ENCODE measurements at places on chromosomes 4 and X.

- DNase-seq = no peak
Measured at GRCh38 chr4:176753049-176753448, 39.7 kb downstream of the VEGFC start.

- DNase-seq = no peak
Measured at GRCh38 chrX:131216828-131217227, 72.3 kb downstream of the IGSF1 start.

GRCh38 chrX:118989886-118990285 lies 15.5 kb downstream of the LONRF3 start:
- DNase-seq = no peak

- DNase-seq = no peak
Measured at GRCh38 chr4:134200811-134201215, 776 bp downstream of the PABPC4L start.

GRCh38 chr4:54118850-54119589 lies 19.1 kb downstream of the GSX2 start:
- DNase-seq = no peak

GRCh38 chr4:168162604-168163003 lies 70.3 kb downstream of the ANXA10 start:
- no peak for DNase-seq

DNA sequence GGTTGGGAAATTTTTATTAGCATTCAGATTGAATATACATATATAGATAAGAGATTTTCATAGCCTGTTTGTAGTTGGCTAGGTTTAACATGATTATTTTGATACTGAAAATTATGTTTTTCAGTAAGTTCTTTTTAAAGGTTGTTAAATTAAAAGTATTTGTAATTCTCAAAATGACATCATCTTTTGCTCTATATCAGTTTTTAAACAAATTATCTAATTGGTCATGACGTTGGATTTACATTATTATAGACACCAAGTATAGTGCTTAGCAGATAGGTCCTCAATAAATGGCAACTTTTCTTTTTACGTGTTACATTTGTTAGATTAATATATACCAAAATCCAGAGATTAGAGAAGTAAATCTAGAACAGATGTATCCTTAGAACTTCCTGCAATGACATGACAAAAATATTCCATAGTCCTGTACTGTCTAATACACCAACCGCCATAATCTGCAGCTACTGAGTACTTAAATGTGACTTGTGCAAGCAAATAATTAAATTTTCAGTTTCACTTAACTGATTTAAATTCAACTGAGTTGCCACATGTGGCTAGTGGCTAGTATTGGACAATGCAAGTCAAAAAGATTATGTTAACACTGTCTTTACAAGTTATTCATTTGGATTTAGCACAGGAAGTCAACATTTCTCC lies 1613.1 kb upstream of the TENM3 start:
- no peak for DNase-seq

GRCh38 chr4:3318561-3319021 lies 25.8 kb downstream of the RGS12 start:
- no peak for DNase-seq

GRCh38 chr4:102627831-102628523 lies 126.8 kb downstream of the NFKB1 start:
- peak; percentile 61 for DNase-seq

DNA sequence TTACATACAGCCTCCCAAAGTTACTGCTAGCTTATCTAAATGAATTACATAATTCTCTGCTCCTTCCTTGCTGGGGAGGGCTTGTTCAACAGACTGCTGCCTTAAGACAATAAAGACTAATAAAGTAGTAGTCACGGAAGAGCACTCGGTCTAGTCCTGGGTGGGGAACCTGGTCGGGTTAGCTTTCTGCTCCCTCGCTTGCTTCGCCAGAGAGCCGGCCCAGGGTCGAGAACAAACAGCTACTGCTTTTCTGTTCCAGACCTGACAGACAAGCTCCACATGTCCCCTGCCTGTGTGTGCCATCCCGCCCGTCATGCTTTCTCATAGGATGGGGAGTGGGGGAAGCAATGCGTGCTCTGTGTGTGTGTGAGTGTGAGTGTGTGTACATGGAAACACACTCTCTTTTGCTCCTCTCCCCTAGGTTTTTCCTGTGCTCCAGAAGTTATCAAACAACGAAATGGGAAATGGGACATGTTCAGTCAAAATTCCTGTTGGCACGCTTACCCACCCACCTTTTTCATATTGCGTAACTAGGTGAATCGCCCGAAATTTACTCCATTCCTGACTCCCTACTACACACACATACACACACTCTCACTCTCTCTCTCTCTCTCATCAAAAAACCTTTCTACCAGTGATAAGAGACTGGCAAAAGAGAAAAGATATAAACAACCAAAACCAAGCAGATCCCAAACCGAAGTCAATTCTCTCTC lies 1.3 kb downstream of the NPY1R start:
- DNase-seq = no peak

DNA sequence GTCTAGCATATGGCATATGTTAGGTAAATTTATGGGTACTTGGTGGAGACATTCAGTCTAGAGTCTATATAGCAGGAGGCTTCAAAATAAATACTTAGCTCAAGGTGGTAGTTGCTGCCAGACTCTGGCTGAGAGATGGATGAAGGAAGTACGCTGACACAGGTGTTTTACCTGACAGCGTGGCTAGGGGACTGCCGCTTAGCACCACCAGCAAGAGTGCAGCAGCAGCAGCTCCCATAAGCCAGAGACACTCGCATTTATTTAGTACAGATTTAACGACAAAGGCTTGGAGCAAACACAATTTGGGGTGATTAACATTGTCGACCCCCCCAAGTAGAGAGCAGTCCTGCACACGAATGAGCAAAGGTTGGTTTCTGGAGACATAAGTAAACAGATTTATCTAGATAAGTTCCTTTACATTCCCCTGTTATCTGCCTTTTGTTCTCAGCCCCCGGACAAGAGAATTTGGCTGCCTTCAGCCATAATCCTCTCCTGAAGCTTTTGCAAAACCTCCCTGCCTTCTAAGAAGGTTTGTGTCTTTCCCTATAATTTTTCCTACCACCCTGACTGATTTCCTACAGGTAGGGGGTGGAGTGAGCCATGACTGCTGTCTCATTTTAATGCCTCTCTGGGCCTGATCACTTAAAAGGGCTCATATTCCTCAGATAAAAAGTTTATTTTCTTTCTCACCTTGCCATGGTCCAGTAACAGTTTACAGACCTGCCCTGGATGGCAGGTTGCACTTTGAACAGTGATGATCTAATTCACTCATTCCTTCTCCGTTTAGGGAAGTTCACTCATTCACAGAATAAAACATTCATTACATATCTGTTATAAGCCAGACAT lies 64.6 kb downstream of the RHOH start:
- no peak for DNase-seq

GRCh38 chr4:81509191-81509590 lies 37.5 kb upstream of the RASGEF1B start:
- no peak for DNase-seq

GRCh38 chr4:110792036-110792435 lies 169.2 kb upstream of the PITX2 start:
- no peak for DNase-seq

GRCh38 chrX:30618160-30618765 lies 35.0 kb upstream of the GK start:
- DNase-seq = no peak

DNA sequence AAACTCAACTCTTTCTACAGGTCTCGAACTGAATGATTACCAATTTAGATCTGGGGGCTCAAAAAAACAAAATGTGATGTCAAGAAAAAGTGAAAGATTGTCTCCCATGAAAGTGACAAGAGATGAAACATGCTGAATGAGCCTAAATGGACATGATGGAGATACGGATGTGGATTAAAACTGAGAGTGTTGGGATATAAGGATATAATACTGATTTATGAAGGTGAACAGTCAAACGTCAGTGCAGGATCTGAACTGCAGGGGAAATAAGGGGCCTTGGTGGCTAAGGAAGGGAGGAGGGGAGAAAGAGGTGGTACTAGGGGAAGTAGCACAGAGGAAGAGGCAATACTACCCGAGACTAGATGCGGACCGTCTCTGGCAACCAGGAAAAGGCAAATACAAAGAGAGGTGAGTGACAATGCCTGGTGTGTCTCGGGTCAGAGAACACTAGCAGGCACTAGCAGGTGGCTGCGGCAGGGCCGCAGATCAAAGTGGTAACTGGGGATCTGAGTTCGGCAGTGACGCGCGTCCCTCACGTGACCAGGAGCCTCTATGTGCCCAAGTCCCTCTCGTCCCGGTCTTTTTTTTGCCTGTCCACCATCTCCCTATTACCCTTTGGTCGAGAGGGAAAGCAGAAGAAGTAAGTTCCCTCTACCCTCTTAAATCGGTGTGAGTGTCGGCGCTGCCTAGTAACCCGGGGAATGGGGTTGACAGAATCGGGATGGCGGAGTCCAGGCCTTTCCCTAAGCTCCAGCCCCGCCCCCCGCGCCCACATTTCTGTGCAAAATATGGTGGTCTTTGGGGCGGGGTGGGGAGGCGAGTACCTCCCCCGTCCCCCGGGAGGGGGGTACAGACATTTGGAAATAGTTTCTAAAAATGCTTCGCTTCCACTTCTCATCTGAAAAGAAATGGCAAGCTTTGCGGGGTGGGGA lies at the start of gene TCEAL1:
TCEAL1 (plus strand) TSS at position 590 of the 932 bp plus-strand sequence. CDS start 942 bp downstream, outside the sequence.
- peak; percentile 35 for DNase-seq

DNA sequence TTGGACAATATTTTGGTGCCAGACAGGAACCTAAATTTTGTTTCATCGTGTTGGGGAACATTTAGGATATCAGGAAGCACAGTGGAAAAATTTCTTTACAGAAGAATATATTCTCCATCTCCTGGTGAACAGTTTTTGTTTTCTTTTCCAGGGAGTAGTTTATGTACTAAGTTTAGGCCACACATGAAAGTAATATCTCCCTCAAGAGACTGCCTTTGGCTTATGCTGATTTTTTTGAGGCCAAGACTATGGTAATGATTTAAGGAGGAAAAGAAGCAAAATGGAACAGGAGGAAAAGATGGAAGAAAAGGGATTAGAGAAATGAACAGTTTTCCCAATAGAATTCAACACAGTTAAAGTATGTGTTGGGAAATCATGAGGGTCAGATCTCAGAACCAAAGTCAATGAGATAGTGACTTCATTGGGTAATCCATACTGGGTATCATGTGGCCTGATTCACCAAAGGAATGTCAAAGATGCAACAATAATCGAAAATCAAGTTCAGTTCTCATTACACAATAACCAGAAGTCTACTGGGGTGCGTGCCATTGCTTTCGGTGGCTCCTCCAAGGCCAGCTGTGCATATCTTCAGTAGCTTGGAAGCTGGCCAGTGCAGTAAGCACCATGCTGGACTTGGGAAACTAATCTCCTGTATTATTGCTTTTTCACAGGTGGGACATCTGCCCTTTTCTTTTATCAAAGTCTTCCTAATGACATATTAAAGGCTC lies 234.8 kb downstream of the COL25A1 start:
- no peak for DNase-seq

DNA sequence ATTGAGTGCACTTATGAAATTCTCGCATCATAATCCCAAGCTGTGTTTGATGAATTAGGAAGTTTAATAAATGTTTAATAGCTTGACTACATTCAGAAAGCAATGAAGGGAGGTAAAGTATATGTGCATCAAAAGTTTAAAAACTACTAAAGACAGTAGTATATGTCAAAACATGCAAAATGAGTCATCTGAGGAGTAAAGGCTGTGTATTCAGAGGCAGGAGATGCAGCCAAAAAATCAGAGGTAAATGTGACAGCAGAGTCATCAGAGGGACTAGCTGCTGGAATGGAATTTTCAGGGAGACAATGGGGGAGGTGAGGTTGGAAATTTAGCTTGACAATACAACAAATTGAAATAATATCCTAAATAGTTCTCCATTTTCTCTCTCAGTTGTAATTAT lies 127.0 kb upstream of the FUNDC1 start:
- no peak for DNase-seq

DNA sequence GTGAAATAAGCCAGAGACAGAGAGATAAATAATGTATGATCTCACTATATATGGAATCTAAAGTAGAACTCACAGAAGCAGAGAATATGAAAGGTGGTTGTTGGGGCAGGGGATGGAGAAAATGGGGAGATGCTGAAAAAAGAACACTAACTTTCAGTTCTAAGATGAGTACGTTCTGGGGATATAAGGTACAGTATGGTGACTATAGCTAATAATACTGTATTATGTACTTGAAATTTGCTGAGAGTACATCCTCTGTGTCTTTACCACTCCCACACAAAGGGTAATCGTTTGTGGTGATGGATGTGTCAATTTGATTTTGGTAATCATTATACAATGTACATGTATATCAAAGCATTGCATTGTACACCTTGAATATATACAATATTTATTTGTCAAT lies 6.6 kb downstream of the FBXL5 start:
- DNase-seq = no peak
